Stimulated activated CD8-positive, alpha-beta memory T cell treated with anti-CD3 and anti-CD28 coated beads, Interleukin-4, amount 100 ng/mL, for 24 hours (primary cell): ENCODE measurements at places on chromosomes 4 and X.

- no peak for DNase-seq
These were observed 68.2 kb downstream of the AGTR2 start for GRCh38 chrX:116238567-116239255.

GRCh38 chr4:1061760-1062159, 50.3 kb downstream of the FGFRL1 start:
- DNase-seq = no peak

GRCh38 chr4:6621556-6621927, 18.9 kb upstream of the MRFAP1 start:
- DNase-seq = no peak

- no peak for DNase-seq
These were observed 16.2 kb downstream of the GATB start for GRCh38 chr4:151744614-151745013.

DNA sequence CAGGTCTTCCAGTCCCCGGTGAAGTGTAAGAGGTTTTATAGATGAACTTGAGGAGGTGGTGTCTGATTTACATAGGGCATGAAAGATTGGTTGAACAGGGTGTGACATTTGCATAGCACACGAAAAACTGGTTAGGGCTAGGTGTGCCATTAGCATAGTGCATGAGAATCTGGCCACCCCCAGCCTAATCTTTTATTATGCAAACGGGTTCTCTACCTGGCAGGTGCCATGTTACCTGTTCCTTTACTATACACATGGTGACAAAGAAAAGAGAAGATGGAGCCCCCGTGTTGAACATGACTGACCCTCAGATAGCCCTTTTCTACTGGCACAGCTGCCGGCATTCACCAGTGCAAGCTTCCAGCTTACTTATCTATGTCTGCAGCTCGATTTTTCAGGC, 71.0 kb downstream of the UCHL1 start:
- DNase-seq = no peak
